Stimulated activated CD4-positive, alpha-beta T cell treated with anti-CD3 and anti-CD28 coated beads, Interleukin-1b, Interleukin-23, amount 100 ng/mL, for 1 hour (primary cell): ENCODE measurements at places on chromosomes 11 and 22.

GRCh38 chr11:116953530-116954285 is 116.3 kb upstream of the APOA1 start:
- no peak for DNase-seq

DNA sequence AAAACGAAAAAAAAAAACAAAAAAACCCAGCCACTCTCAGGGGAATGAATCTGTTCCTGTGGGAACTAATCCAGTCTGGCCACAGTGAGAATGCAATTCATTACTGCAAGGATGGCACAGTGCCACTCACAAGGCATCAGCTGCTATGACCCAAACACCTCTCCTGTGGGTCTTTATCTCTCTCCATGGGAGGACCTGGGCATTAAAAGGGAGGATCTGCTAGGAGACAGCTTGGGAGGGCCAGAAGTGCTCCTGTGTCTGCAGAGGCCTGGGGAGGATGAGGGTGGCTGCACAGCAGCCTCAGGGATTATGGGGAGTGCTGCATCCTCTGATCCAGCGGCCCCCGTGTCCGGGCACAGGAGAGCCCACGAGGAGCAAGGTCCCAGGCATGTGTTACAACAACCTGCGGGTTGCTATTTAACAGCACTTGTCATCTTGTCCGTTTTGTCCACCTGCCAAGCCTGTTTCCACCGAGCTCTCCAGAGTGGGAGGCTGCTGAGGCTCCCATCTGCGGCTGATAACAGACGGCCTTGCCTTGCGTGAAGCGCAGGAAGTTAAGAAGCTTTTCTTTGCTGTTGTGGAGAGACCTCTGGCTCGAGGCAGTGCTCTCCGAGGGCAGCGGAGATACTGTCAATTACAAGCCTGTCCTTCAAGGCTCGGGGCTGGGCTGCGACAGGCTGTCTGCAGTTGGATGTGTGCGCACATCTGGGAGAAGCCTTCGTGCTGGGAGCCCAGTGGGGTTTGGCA is 97.7 kb downstream of the NXPE2 start:
- no peak for DNase-seq

- DNase-seq = no peak
These were observed 354.4 kb downstream of the SOX6 start for GRCh38 chr11:16001899-16002426.

- DNase-seq = no peak
These were observed 24.9 kb downstream of the CTSC start for GRCh38 chr11:88312628-88313027.

DNA sequence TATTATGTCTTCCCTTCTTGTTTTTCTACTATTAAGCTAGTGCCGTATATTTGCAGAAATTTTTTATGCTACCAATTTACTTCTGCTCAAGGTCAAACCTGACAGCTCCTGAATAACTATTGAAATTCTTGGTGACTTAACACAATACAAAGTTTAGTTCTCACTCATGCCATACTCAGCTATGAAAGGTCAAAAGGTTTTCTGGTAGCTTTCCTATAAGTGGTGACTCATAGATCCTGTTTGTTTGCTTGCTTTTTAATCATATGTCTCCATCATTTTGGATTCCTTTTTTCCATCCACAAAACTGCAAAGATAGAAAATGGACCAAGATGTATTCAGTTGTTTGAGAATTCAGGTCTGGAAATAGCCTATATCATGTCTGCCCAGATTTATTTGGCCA is 855.8 kb upstream of the LRRC4C start:
- DNase-seq = no peak

- peak; percentile 52 for DNase-seq
These were observed 496 bp downstream of the TMEM9B start for GRCh38 chr11:8963569-8964323.

- DNase-seq = no peak
These were observed 1.7 kb downstream of the PICALM start for GRCh38 chr11:86067009-86067850.

- DNase-seq = no peak
These were observed 13.2 kb downstream of the OOSP3 start for GRCh38 chr11:59891781-59892181.

DNA sequence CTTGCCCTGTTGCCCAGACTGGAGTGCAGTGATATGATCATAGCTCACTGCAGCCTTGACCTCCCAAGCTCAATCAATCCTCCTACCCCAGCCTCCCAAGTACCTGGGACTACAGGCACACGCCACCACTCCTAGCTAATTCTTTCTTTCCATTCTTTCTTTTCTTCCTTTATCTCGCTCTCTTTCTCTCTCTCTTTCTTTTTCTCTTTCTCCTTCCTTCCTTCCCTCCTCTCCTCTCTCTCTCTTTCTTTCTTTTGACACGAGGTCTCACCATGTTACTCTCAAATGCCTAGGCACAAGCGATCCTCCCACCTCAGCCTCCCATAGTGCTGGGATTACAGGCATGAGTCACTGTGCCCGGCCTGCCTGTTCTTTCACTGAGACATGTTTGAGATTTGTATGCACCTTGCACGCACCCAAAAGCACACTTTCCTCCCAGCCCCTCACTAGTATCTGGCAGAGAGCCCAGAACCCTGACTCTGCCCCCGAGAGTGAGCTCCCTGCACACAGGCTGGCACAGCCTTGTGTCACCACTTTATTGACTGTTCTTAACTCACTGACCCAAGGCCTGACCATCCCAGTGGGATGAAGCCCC is 56.8 kb downstream of the CD6 start:
- DNase-seq = no peak
